ENCODE measurements at places on chromosomes 4 and X.

GRCh38 chr4:152926959-152927358, 9.2 kb upstream of the FHDC1 start:
- H3K27ac ChIP-seq = no peak overlapping the region
- no peaks in the 10 kb centered on the region for H3K27me3 ChIP-seq
- DNase-seq = no peak
- no peak overlapping the region for H3K4me3 ChIP-seq

DNA sequence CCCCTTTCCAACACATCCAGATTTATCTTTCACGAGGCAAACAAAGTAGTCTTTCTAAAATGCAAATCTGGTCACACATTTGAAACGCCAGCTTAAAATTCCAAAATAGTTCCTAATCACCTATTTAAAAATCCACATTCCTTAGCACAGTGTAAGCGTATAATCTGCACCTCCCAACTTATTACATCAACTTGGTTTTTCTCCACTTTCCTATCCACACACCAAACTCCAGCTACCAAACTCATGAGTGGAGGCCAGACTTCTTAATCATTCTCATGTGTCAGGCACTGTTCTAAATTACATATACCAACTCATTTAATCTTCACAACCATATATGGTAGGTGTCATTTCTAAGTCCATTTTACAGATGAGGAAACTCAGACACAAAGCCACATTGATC, 33.8 kb downstream of the ENOX2 start:
- no peak for DNase-seq
- H3K4me1 ChIP-seq = no peaks in the 10 kb centered on the region
- no peak overlapping the region for H3K4me3 ChIP-seq
- no peaks in the 10 kb centered on the region for H3K27me3 ChIP-seq

DNA sequence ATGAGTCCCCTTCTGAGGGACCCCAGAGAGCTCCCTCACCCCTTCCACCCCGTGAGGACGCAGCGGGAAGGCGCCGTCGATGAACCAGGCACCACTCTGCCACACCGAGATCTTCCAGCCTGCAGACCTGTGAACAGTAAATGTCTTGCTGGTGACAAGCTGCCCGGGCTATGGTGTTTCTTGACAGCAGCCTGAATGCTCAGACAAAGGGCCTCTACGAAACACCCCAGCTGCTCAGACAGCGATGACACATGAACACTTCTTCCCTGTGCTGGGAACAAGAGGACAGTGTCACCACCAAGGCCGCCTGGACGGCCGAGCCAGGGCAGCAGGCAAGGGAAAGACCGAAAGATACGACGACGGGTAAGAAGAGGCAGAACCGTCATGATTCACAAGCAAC, 30.6 kb upstream of the GTPBP6 start:
- H3K36me3 ChIP-seq = peaks cover 53% of the 10 kb centered on the region
- peak overlapping the region; percentile 33 for H3K27ac ChIP-seq
- no peak for DNase-seq
- no peaks in the 10 kb centered on the region for H3K27me3 ChIP-seq
- H3K4me1 ChIP-seq = peaks cover 34% of the 10 kb centered on the region
- no peak overlapping the region for H3K4me3 ChIP-seq

DNA sequence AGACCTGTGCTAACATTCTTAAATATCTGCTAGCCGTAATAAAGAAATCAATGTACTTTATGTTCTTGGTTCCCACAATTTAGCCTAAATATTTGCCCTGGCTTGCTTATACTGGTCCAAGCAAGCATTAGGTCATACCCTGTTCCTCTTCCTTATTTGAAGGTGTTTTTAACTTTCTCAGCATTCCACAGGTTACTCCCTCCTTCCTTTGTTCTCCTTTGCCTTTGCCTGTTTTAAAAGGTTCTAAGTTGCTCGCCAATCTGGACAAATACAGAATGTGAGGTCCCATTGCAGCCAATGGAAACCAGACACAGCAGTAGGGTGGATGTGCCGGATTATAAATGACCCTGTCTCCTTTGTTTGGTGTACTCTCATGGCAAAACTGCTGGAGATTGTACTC, 436.8 kb upstream of the PCDH7 start:
- no peaks in the 10 kb centered on the region for H3K27me3 ChIP-seq
- no peak for DNase-seq
- no peaks in the 10 kb centered on the region for H3K4me1 ChIP-seq
- no peak overlapping the region for H3K4me3 ChIP-seq
- no peaks in the 10 kb centered on the region for H3K36me3 ChIP-seq

DNA sequence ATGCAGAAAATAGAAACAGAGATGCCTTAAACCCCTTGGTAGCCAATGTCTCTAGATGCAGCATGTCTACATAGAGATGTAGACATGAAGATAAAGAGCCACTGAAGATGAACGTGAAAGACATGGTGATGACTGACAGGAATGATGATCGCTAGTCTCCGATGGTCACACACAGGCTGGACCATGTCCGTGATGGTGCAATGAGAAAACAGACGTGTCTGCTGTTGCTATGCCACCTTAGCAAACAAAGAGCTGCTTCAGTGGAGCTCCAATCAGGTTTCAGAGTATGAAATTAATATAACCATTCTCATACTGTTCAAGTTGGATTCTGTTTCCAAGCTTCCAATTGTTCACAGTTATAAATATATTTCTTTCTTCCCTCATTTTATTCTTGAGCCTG, 256.5 kb downstream of the CAMK2D start:
- H3K27me3 ChIP-seq = no peaks in the 10 kb centered on the region
- H3K4me1 ChIP-seq = peaks cover 7% of the 10 kb centered on the region
- no peak overlapping the region for H3K4me3 ChIP-seq
- peaks cover 13% of the 10 kb centered on the region for H3K36me3 ChIP-seq
- DNase-seq = no peak

- no peaks in the 10 kb centered on the region for H3K27me3 ChIP-seq
- H3K4me1 ChIP-seq = no peaks in the 10 kb centered on the region
- no peak overlapping the region for H3K4me3 ChIP-seq
- no peak overlapping the region for H3K27ac ChIP-seq
- H3K36me3 ChIP-seq = peaks cover 47% of the 10 kb centered on the region
Measured at GRCh38 chr4:39320381-39321115, 45.6 kb downstream of the RFC1 start.

- no peaks in the 10 kb centered on the region for H3K27me3 ChIP-seq
- no peaks in the 10 kb centered on the region for H3K4me1 ChIP-seq
- DNase-seq = no peak
- no peak overlapping the region for H3K4me3 ChIP-seq
- no peaks in the 10 kb centered on the region for H3K36me3 ChIP-seq
- H3K27ac ChIP-seq = no peak overlapping the region
Measured at GRCh38 chr4:68426516-68426915, 20.7 kb upstream of the TMPRSS11E start.

GRCh38 chr4:145012841-145013240, 85.2 kb downstream of the ANAPC10 start:
- no peaks in the 10 kb centered on the region for H3K27me3 ChIP-seq
- H3K4me1 ChIP-seq = no peaks in the 10 kb centered on the region
- H3K27ac ChIP-seq = no peak overlapping the region
- H3K4me3 ChIP-seq = no peak overlapping the region
- peaks cover 87% of the 10 kb centered on the region for H3K36me3 ChIP-seq

Measured in nephron progenitor cell (in vitro differentiated cells).